Skeletal muscle cell (primary cell): ENCODE measurements at places on chromosomes 7 and 10.

- DNase-seq, result no peak
Observed at GRCh38 chr7:156940421-156941122, 8.9 kb upstream of the NOM1 start.

GRCh38 chr10:110576220-110576619, 8.7 kb downstream of the SMC3 start:
- DNase-seq, result peak; percentile 60

- no peak for DNase-seq
Observed at GRCh38 chr7:66974986-66975590, 20.3 kb downstream of the SBDS start.

DNA sequence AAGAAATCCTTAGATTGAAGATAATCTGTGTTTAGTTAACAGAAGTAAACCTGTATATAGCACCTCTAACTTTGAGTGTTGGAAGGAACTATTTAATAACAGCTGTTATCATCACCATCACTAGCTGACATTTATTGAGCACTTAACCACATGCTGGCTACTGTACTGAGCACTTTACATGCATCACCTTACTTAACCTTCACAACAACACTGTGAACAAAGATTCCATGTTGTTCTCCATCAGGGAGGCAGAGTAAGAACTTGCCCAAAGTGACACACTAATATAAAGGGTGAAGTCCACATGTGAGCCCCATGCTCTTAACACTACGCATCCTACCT, 182.2 kb downstream of the ST7 start:
- no peak for DNase-seq

DNA sequence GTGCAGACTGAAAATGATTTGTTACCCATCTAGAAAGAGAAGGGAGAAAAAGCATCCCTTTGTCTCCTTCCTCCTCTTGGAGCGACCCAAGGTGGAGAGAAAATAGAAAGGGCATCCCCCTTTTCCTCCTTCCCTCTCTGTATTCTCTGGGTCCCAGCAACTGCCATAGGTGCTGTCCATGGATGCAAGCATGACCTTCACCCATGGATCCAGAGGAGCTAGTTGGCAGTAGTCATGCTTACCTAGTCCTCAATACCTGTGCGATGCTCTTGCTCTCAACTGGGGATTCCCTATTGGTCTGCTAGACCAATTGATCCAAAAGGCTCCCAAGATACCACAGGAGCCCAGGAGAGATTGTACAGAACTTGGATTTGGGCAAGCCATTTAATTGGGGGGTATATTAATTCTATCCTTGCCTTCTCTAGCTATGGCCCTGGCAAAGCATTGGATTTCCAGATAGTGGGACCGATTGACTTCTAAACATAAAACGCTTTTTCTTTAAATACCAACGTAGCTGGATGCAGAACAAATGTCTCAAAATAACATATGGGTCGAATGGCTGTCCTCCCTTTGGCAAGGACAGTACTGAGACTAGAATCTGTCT, 547.8 kb upstream of the IGFBP3 start:
- DNase-seq, result no peak

GRCh38 chr10:116637830-116638229, 17.1 kb downstream of the PNLIPRP2 start:
- DNase-seq, result no peak

- no peak for DNase-seq
Observed at GRCh38 chr10:1381339-1381738, 325.2 kb downstream of the WDR37 start.

DNA sequence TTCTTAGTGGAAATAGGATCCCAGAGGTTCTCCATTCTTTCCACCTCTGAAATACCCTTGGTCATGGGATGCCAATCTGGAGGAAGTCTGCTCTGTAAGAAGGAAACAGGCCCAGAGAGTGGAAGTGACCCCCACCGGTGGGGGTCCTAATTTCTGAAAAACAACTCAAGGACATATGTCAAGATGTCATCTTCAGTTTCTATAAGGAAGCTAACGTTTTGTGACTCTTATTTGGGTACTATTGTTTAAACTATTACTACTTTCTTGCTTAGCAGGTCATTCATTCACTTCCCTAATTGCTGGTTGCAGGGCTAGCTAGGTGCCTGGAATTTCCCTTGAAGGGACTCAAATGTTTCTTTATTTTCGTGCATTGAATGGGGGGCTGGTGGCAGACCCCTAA, 1.9 kb upstream of the ZNF775 start:
- no peak for DNase-seq

GRCh38 chr7:50217821-50218281, 86.7 kb upstream of the IKZF1 start:
- DNase-seq, result no peak

DNA sequence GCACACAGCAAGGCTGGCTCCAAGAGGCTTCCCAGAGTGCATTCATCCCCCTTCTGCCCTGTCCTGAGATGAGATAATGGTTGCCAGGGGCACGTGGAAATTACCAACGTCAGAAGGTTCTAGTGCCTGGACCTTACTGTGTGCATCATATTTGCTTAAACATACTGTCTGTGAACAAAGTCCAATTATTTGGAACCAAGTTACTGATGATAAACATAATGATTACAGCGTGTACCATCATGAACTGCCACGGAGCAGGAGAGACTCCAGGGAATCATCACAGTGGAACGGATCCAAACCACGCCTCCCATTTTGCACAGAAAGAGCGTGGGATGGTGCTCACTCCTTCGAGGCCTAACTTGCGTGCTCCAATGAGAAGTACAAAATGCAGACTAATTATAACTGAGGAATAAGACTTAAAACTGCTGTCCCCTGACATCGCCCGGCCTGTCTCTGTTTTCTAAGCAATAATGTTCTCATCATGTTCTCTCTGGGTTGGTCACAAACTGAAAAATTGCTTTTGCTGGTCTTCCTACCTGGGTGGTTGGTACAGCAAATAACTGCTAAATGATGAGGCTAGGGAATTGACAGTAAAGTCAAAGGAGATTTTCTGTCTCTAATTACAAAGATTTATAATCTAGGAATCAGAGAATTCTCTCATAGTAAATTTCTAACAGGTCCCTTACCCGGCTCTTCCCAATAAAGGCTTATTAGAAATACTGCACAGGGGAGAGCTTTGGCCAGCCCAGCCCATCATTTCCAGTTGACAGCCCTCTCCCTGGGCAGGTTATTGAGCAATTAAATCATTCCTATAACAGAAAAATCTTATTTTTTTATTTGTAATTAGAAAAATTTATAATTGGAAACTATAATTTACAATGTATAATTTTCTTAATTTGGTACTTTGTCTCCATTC, 182.2 kb downstream of the CAMK1D start:
- no peak for DNase-seq

DNA sequence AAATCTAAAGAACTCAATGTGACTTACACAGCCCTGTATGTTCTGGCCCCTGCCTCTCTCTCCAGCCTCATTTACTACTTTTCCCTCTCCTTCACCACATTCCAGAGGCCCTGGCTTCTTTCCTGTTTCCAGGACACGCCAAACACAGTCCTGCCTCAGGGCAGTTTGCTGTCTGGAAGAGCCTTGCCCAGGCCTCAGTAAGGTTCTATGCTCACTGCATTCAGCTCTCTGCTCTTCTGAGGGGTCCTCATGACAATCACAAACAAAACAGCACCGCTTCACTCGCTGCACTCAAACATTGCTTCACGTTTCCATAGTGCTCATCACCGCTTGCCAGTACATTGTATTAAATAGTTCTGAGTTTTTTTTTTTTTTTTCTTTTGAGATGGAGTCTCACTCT, 35.1 kb upstream of the GARS1 start:
- DNase-seq, result no peak

DNA sequence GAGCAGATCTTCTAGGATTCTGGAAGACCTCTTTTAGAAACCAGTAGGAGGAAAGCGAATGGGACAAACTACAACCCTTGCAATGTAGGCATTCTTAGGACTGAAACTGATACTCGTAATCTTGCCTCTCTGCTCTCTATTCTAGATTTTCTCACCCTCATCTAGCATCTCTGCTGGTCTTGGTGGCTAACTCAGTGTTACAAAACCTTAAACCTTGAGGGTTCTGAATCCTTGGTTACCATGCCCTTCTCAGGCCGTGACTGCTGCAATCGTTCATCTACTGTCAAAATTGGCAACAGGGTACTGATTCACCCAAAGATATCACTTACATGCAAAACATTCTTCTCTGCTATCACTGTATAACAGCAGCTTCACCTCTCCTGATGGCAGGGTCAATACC, 55.2 kb downstream of the SAMD9 start:
- no peak for DNase-seq

DNA sequence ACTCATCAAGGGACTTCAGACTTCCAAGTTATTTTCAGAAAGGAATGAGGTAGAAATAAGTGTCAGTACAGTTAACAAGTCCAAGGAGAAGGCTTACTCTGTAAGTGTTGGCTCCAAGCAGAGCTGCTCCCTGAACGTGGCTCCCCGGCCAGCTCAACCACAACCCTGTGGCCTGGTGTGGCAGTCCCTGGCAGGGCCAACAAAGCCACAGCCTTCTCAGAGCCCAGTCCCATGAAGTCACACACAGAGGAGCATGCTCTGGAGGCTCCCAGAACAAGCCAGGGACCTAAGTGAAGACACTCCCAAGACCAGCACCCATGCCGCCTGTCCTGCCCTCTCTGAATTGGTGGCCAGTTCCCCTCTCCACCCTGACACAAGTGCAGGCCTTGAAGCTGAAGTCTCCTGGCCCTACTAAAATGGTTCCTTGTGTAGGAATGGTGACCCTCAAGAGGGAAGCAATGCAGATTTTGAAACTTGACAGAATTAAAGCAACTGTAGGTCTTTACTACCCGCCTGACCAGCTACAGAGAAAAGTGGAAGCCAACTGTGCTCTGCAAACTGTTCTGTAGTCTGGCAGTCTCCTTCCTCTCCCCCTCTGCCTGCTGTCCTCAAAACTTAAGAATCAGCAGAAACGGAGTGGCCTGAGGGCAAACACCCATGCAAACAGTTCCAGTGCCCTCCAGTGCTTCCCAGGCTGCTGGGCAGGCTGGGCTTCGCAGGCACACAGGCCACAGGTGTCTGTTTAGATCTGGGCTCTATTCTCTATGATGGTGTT, 51.1 kb downstream of the NOD1 start:
- DNase-seq, result no peak

GRCh38 chr7:66886152-66886551, 34.9 kb upstream of the TMEM248 start:
- no peak for DNase-seq

GRCh38 chr7:151016505-151016904, 7.8 kb downstream of the ATG9B start:
- DNase-seq, result no peak

- peak; percentile 2 for DNase-seq
Observed at GRCh38 chr10:47311932-47312662, 10.2 kb upstream of the GDF2 start.

GRCh38 chr7:50272808-50273207, 31.7 kb upstream of the IKZF1 start:
- no peak for DNase-seq

GRCh38 chr10:11424456-11425295, 186.8 kb downstream of the USP6NL start:
- DNase-seq, result peak; percentile 11

- DNase-seq, result peak; percentile 28
Observed at GRCh38 chr10:121900443-121901174, 27.2 kb downstream of the ATE1 start.

GRCh38 chr10:63670291-63670898, 149.2 kb downstream of the REEP3 start:
- DNase-seq, result peak; percentile 59

DNA sequence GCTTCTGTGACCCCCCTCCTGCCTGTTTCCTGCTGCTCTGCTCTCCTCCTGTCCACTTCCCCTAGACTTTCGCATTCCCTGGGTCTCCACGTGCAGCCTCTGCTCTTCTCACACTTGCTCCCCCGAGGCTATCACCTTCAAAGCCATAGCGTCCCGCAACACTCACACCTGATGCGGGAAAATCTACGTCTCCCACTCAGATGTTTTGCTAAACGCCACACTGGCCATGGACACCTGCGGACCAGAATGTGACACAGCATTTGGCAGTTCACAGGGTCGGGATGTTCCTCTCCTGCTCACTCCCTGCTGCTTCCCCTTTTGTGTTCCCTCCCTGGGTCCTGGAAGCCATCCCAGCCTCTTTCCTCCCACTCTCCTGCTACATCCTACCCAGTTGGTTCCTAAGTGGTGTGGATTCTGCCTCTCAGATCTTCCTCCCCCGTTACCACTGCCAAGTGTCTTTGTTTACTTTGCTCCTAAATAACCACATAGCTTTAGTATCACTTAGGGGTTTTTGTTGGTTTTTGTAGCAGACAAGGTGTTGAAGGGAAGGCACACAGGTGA, 33.7 kb upstream of the RBM33 start:
- no peak for DNase-seq

- no peak for DNase-seq
Observed at GRCh38 chr10:127736915-127737562, at the start of gene FOXI2. FOXI2 (plus strand) TSS chr10:127737185; CDS start chr10:127737274, 89 bp downstream.

- no peak for DNase-seq
Observed at GRCh38 chr7:152865011-152865410, 105.5 kb downstream of the ACTR3B start.

- no peak for DNase-seq
Observed at GRCh38 chr10:28558923-28559508, 26.1 kb downstream of the WAC start.

GRCh38 chr10:109040622-109041021, 882.7 kb downstream of the XPNPEP1 start:
- DNase-seq, result no peak

GRCh38 chr10:33539116-33539515, 204.6 kb upstream of the NRP1 start:
- no peak for DNase-seq

DNA sequence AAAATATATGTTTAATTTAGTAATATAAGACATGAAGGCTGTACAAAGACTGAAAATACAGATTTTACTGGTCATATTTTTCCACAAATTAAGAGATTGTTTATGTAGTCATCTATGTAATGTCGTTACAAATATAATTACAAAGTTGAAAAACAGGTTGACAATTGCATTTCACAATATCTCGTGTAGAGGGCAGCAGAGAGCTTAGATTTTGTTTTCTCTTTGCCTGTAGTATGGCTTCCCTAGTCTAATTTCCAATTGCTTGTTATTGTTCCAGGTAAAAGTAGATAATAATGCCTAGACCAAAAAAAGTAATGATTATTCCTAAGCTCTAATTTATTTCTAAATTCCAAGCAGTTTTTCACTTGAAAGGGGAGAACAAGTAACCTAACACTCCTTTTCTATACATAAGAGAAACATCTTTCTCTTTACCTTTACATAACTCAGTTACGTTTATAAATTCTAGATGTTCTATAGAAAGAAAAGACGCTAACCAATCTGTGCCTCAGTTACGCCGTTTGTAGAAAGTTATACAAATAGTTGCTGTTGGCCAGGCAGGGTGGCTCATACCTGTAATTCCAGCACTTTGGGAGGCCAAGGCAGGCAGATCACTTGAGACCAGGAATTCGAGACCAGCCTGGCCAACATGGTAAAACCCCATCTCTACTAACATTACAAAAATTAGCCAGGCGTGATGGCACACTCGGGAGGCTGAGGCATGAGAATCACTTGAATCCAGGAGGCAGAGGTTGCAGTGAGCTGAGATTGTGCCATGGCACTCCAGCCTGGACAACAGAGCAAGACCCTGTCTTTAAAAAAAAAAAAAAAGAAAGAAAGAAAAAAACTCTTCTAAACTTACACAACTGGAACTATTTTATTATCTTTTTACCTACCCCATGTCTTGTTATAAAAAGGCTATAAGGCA, 30.0 kb downstream of the NET1 start:
- no peak for DNase-seq

- DNase-seq, result no peak
Observed at GRCh38 chr7:117907049-117907640, 33.9 kb upstream of the CTTNBP2 start.
